ENCODE measurements at places on chromosomes 2 and 18. TPM values are rescaled to one million over a fixed set of nuclear protein-coding genes. Genes with fewer than 3 reads are reported as not detected.

DNA sequence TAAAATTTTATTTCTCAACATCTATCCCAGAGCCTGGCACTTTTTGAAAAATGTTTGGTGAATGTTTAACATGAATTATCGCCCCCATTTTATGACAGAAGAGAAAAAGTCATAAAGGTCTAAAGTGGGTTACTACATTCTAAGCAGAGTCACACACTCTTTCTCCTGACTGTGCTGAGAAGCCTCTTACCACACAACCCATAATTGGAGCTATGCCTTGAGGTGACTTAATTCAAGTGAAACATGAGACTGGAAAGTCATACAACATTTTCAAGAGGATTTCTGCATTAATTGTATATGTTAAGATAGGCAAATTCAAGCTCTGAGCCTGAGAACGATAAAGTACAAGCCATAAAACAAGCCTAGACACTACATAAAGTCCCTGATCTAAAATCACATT, 3.1 kb upstream of the DSEL start:
- DNase-seq = no peak

DNA sequence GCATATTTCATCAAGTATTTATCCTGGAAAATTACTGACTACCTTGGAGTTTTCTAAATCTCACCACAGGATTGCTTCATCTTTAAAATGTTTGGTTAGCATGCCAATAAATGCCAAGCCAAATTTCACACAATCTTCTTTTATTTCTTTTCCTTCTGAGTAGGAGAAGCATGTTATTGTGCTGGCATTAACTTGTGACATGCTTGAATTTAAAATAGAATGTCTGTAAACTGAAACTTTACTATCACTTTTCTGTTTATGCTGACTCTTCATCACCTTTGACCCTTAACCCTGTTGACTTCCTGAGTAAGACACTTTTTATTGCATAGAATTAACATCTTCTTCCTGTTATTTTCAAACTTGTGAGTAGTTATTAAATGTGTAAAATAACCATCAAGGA, 56.2 kb upstream of the LRRTM4 start:
- no peak for DNase-seq

DNA sequence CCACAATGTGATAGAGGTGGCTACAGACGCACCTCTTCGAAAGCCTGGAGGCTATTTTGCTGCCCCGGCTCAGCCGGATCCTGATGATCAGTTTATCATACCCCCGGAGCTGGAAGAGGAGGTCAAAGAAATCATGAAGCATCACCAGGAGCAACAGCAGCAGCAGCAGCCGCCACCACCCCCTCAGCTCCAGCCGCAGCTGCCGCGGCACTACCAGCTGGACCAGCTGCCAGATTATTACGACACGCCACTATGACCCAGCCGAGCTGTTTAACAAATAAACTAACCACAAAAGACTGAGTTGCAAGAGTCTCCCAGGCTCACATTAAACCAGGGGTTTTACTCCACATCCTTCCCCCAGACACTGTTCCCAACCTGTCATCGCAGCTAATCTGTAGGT, 263.8 kb downstream of the PHLPP1 start:
- DNase-seq = peak; percentile 83

GRCh38 chr2:64203131-64203857, 59.1 kb upstream of the PELI1 start:
- no peak for DNase-seq

DNA sequence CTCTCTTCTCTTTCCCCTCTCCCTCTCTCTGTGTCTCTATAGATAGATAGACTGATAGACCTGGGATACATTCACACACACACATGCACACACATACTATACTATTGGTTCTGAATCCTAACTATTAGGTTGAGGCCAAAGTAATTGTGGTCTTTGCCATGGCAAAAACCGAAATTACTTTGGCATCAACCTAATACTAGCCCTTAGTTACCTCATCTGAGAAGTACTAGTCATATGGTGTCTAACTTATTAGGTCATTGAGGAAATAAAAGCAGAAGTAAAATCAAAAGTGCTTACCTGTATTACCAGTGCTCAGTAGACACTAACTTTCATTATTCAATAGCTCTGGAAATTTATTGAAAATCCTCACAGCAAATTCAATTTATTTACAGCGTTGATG, 451.5 kb downstream of the EPHA4 start:
- no peak for DNase-seq

DNA sequence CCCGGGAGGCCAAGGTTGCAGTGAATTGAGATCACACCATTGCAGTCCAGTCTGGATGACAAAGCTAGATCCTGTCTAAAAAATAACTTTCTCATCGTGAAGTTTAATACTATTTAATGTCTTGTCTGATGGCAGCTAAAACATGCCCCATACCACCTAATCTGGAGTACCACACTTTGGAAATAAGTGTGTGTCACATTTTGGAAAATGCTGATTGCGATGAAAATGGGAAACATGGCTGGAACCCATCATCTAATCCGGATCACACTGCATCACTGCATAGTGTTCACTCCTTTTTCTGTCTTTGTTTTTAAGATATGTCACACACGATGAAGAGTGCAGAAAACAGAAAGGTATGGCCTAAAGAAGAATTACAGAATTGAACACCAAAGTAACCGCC, 31.2 kb upstream of the ALPP start:
- DNase-seq = no peak

DNA sequence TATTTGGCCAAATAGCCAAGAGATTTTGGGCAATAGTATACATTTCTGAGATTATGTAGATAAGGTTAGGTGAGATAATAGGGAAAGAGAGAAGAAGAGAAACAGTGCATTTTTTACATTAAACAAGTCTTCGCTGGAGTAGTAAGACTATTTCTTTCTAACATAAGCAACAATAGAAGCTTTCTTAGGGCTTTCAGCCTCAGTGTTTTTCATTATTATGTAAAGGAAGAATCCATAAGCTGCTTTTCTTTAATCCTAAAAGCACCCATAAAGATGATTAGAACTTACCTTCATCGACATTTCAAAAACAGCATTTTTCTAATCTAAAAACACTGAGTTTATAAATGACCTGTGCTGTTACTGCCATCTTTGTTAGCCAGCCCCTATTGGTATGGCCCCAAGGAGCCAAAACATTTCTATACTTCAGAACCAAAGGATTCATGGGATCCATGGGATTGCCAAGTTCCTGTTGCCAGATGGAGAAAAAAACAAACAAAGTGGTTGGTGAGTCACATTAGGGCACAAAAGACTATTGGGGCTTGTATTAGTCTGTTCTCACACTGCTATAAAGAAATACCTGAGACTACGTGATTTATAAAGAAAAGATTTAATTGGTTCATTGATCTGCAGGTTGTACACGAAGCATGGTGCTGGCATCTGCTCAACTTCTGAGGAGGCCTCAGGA, 88.2 kb downstream of the SCG2 start:
- DNase-seq = no peak

DNA sequence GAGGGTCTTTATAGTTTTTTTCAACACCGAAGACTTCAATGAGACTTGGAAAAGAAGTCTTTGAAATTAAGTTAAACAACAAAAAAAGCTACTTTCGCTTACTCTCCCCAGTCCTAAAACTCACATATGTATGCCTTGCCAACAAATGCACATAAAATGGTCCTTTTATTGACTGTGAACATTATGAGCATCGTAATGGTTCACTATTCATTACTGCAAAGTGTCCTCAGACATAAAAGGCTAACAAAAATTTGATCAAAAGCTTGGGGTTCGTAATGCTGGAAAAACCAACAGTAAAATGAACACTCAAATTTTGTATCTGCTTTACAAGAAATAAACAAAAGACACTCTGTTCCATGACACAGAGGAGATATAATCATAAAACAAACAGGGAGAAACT, 285.3 kb upstream of the SLC8A1 start:
- DNase-seq = no peak

DNA sequence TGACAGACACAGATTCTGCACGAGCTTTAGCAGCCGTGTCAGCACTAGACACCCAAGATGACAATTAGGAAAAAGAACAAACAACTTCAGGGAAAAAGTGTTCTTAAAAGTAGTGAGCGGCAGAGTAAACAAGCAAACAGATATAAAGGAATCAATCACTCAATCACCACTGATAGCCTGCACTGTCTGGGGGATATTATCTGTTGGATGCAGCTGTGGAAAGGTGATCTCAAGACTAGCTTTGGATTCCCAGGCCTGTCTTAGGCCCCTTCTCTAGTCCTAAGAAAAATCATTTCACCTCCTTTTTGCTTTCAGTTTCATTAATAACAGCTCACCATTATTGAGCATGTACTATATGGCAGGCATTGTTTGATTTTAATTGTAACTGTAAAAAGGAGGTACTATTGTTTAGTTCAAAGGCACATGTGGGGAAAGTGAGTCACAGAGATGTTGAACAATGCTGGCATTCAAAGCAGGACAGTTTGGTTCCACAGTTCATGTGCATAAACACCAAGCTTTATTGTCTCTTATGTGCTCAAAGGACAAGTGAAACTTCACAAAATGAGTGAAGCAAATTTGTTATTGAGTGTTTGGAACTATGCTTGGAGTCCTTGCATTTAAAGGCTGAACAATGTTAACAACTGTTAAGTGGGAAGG, 147.3 kb upstream of the TCF4 start:
- no peak for DNase-seq

GRCh38 chr2:59276033-59276432, 1034.9 kb upstream of the FANCL start:
- no peak for DNase-seq

DNA sequence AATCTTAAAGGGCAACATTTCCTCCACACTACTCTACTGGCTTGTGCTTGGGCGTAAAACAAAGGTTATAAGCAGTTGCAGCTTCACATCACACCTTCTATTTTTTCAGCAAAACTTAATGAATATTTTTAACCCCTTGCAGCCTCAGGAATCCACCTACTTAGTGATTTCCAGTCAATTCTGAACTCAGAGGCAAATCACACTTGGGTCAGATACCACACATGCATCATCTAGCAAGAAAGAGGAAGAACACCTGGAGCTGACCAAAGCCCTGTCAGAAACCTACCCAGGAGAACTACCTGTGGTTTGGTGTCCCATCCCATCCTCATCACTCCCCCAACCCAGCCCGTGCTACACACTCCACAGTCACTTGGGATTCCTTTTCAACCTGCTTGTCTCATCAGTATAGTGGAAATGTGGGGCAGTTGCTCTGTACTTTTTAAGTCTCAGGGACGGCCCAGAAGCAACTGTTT, 25.5 kb downstream of the PIAS2 start:
- no peak for DNase-seq

DNA sequence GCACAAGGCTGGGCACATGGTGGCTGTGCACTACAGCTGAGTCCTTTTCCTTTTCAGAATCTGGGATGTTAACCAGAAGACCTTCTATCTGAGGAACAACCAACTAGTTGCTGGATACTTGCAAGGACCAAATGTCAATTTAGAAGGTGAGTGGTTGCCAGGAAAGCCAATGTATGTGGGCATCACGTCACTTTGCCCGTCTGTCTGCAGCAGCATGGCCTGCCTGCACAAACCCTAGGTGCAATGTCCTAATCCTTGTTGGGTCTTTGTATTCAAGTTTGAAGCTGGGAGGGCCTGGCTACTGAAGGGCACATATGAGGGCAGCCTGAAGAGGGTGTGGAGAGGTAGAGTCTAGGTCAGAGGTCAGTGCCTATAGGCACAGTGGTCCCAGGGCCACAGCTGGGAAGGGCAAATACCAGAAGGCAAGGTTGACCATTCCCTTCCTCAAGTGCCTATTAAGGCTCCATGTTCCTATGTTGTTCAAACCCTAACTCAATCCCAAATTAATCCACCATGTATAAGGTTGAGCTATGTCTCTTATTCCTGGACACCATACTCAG, 2.2 kb downstream of the IL1RN start:
- no peak for DNase-seq

DNA sequence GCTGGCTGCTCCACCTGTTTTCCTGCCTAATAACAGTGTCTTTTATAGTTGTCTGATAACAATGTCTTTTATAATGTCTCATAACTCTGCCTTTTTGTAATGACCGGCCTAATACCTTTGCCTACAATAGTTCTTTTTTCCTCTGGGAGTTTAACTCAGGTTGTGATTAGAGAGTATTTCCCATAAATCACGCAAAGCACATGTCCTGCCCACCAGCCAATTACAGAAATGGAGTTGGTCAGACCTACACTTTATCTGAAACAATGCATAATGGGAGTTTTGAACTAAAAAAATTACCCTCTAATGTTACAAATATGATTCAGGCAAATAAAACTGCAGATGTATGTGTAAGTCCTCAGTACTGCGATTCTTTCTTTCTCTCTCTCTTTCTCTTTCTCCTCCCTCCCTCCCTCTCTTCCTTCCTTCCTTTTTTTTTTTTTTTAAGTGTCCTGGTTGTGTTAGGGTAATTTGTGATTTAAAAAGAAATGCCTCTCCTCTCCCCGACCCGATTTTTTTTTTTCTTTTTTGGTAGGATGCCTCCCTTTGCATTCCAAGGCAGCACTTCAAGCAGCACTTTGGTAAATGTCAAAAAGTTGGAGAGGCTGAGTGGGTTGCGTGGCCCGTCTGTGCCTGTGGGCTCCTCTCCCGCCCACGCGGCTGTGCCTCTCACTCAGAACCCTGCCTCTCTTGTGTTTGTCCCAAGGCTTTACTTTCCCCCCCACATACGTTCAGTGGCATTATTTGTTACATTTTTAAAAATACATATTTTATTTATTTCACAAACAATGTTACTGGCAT, 147.3 kb downstream of the AGAP1 start:
- DNase-seq = peak; percentile 89

DNA sequence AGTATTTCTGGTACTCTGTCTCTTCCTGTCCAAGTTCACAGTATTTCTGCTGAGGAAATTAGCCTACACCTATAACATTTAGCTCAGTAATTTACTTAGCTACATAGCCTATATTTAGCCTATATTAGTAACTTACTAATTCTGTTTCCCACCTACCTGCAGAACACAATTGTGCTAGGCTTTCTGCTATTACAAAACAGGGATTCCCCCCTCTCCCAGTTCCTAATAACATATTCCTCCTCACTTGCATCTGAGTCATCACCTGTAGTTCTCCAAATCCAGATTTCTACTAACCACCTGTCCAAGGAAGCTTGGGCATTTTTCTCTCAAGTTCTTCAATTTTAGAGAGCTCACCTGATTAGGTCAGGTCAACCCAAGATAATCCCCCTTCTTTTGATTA, 94.9 kb downstream of the NETO1 start:
- DNase-seq = no peak

DNA sequence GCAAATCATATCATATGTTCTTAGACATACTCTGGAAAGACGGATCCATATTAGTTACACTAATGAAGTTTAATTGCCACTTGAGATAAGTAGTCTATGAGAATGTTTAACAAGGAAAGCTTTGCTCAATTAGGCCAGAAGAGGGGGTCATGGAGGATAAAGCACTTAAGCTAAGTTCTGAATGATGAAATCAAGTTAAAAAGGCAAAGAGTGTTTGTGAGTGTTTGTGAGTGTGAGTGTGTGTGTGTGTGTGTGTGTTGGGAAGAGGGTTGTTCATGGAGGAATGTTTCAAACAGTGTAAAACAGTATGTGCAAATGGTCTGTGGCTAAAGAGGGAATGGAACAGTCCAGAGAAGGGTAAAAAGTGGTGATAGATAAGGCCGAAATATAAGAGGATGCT, 360.9 kb downstream of the ERBB4 start:
- no peak for DNase-seq

GRCh38 chr18:37339701-37340215, 225.8 kb downstream of the CELF4 start:
- no peak for DNase-seq

GRCh38 chr2:149906886-149907285, 319.3 kb upstream of the MMADHC start:
- DNase-seq = no peak

FKBP1B gene
- total RNA-seq = 3.9 TPM

DCDC2C gene
- not detected for total RNA-seq

SLC9A4 gene
- 0.14 TPM for total RNA-seq

DRC1 gene
- not detected for total RNA-seq

RESP18 gene
- not detected for total RNA-seq

ADD2 gene
- total RNA-seq = 5.2 TPM

TSPYL6 gene
- not detected for total RNA-seq
